ENCODE measurements at places on chromosomes 4 and X.

GRCh38 chr4:1874201-1874600 is 3.0 kb downstream of the NSD2 start:
- no peak for DNase-seq

GRCh38 chrX:133346026-133346425 is 69.3 kb downstream of the GPC4 start:
- no peak for DNase-seq

DNA sequence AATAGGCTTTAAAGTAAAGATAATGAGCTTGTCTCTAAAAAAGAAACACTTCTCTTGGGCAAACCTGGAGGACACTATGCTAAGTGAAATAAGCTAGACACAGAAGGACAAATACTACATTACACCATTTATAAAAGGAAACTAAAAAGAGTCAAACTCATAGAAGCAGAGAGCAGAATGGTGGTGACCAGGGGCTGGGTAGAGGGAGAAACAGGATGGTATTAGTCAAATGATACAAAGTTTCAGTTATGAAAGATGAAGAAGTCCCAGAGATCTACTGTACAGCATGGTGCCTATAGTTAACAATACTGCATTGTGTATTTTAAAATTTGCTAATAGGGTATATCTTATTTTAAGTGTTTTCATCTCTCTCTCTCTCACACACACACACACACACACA is 28.5 kb downstream of the ACSL4 start:
- DNase-seq, result no peak

DNA sequence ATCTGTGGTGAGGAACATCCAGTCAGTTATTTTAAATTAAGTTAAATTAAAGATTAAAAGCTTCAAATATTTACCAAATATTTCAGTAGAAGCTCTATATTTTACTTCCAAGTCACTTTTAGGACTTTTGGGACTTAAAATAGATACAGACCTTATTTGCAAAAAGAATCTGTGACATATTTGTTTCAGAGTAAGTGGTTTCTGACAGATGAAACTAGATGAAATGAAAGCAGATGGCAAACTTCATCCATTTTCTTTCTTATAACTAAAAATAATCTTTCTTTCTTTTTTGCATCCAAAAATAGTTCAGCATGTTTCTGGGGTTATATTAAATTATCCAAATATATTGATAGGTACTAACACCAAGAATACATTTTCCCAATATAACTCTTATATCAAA is 6.6 kb upstream of the UTP3 start:
- no peak for DNase-seq

- DNase-seq, result no peak
These were observed 12.9 kb downstream of the CD99 start for GRCh38 chrX:2703991-2704369.

GRCh38 chr4:186861317-186861716 is 137.7 kb upstream of the FAT1 start:
- DNase-seq, result no peak

GRCh38 chr4:112952313-112952700 is 97.1 kb upstream of the ANK2 start:
- no peak for DNase-seq

- DNase-seq, result no peak
These were observed 9.1 kb downstream of the IGFBP7 start for GRCh38 chr4:57100979-57101651.

Measured in effector memory CD4-positive, alpha-beta T cell (primary cell).